HS-27A (cell line): ENCODE measurements at places on chromosomes 7 and 10.
A peak's percentile ranks its signal among the peaks of the same experiment; 100 is the strongest.

GRCh38 chr7:64997927-64998391, 7.1 kb upstream of the ZNF117 start:
- no peak for DNase-seq

GRCh38 chr7:123979876-123980275, 53.0 kb downstream of the TMEM229A start:
- no peak for DNase-seq

GRCh38 chr10:131947631-131948347, 33.9 kb downstream of the BNIP3 start:
- peak; percentile 53 for DNase-seq

DNA sequence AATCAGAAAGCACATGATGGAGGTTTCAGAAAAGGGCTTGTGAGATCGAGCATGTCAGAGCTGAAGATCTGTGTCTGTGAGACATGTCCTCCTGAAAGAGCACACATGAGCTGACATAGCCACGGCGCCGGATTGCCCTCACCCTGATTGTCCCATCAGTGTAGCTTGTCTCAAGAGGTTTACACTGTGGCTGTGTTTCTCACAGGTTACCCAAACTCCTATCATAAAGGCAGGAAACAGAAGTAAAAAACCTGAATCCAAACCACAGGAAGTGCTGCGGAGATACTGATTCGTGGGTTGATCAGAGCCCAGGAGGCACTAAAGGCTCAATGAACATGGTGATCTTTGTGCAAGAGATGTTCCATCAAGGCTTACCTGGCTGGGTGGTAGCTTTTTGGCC, 3.9 kb upstream of the ATP6V0E2 start:
- DNase-seq, result no peak

DNA sequence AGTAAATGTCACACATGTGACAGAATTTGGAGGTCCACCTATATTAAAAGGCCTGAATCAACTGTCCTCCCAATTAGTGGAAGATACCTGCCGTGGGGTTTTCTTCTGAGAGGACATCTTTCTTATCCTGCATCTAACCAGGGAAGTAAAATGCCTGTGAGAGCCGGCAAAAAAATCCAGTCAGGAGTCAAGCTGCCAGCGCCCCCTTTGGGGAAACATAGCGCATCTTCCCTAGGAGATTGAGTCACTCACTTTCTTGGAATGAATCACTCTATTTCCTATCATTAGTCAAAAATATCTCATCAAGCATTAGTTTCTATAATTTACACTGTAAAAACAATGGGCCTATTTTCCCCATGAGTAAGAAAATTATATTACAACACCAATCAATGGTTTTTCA, 66.4 kb upstream of the ANK3 start:
- DNase-seq, result no peak

DNA sequence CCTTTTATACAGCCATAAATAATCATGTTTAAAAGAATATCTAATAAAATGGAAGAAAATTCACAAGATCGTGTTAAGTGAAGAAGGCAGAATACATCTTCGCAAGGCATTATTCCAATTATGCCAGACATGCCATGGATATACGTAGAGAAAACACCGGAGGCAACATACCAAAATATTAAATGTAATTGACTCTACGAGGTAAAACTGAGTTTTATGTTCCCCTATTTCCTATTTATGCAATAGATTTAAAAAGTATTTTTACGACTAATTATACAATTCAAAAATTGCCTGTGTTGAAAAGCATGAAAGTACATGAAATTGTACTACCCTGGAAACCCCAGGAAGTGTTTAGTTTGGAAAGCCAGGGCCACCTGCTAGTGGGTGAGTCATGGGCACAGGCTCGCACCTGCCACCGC, 936 bp upstream of the REPIN1 start:
- DNase-seq, result no peak

- no peak for DNase-seq
Observed at GRCh38 chr10:96072674-96073073, 29.3 kb downstream of the CCNJ start.

DNA sequence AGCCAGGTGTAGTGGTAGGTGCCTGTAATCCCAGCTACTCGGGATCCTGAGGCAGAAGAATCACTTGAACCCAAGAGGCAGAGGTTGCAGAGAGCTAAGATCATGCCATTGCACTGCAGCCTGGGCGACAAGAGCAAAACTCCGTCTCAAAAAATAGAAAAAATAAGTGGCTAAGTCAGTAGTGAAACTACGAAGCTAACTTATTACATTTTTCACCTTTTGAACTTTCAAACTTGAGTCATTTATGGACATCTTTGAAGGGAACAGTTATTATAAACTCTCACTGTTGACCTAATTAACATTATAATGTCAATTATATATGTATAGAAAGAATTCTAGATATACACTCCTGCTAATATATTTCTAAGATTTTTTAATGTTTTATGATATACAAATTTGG, 541.5 kb upstream of the C7orf33 start:
- DNase-seq, result no peak
